ENCODE measurements at places on chromosomes 11 and 22.

DNA sequence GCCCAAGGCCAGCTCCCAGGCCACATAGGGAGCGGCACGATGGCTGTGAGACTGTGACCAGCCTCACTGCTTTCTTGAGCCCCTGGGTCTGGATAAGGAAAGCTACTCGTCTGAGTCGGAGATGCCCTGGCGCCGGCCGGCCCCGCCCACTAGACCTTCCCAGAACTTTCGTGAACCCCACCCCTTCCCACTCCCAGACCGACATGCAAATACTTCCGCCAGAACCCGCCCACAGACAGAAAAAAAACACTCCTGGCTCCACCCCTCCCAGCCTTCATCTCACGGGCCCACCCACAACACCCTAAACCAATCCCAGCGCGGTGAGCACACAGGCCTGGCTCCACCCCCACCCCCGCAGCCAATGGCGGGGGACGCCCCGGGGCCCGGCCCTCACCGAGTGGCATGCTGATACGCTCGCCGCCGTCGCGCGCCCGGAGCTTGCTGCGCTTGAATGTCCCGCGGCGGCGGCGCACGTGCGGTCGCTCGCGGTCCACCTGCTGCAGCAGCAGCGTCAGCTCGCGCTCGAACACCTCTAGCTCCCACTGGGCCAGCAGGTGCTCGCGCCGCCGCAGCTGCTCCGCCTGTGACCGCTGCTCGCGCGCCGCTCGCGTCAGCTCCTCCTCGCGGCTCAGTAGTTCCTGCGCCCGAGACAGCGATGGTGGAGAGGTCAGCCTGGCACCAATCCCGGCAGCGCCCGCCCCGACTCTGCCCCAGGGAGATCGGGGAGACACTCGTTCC lies 7.0 kb downstream of the MAP3K11 start:
- DNase-seq = peak; percentile 94

DNA sequence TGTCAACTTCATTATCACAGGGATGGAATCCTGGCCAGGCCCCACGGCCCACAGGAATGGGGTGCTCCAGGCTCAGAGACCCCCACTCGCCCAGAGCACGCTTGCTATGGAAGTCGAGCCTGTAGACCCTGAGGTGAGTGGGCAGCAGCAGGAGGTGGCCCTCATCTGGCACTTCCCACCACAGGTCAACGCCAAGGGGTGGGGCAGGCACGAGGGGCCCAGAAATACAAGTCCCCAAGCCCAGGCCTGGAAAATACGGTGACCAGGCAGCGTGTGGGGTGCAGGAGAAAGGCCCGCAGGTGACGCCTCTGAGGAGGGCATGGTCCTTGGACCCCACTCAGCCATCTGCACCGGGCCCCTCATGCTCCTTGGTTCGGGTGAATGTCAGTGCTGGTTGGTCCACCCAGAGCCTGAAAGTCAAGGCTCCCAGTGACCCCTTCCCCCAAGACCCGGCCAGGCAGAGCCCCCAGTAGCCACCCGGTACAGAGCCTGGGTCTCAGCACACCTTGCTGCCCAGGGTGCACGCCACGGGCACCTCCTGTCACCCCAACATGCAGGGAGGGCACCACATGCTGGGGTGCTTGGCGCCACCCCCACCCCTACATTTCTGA lies 2.4 kb downstream of the MOB2 start:
- no peak for DNase-seq

DNA sequence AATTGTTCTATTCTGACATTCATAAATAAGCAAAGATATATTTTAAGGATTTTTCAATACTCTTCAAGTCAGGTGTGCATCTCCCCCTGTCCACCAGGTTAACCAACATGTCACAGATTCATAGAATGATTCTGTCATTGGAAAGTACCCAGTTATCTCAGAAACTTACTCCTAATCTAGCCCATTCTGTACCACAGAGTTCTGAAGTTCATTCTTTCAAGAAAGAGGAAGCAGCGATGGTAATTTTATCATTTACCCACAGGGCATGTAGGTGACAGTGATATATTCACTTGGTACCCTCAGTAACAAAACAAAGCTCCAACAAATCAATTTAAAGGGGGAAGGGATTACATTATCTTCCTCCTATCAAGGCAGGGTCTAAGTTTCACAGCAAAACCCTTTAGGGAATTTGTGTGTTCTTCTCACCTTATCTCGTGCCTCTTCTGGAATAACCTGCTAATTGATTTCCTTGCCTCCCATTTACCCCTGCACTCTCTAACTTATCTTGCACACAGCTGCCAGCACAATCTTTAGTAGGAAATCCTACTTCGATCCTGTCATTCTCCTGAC lies 19.0 kb upstream of the MPPED2 start:
- DNase-seq = no peak

DNA sequence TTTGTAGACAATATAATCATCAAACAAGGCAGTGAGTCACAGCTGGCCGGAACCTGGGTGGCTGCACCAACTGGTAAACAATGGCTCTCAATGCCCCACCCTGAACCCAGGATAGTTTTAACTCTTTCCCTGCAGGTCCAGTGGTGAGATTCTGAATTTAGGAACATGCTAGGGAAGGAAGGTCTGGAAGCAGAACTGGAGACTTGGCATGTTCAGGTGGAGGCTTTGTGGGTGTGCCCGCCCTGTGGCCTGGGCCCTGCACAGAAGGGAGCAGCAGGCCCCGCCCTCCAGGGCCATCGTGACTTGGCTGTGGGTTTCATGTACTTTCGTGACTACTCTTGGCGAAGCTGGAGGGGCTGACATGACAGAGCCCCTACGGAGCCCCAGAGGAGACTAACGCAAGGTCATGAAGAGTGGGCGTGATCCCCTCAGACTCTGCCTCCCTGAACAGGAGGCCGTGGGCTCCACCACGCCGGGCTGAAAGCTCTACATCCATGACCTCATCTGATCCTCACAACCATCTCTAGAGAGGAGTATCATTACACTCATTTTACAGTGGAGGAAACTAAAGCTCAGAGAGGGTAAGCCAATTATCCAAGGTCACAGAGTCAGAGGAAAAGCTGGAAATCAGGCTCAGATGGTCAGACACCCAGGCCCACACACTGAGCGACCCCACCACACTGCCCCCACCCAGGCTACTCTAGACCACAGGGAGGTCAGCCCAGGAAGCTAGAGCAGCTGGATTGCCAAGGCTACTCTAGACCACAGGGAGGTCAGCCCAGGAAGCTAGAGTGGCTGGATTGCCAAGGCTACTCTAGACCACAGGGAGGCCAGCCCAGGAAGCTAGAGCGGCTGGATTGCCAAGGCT lies 27.3 kb downstream of the MAFF start:
- DNase-seq = no peak

DNA sequence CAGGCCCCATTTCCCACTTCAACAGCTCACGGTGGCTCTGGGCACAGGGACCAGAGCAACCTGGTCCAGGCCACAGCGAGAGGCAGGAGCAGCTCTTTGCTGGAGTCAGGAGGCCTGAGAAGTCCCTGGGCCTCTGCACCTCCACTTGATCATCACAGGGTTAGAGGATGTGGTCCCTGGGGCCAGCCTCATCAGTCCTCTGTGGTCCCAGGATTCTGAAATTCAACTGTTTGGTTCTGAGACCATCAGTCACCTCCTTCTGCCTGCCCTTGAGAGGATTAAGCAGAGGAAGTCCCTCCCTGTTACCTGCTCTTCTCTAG lies 24.9 kb upstream of the CBX7 start:
- DNase-seq = no peak

DNA sequence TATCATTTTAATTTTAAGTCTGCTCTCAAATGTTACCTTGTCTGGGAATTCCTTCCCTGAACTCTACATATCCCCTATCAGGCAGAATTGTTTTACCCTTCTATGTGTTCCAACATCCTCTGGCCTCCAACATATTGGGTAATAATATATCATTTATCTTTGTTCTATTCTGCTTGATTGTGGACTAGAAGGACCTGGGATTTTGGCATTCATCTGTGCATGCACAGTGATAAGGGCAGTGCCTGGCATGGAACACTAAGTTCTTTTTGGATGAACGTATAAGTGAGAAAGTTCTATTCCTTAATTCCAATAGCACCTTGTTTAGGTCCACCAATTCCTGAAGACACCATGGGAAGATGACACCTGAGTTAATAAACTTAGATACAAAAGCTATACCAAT lies 1.2 kb upstream of the MS4A2 start:
- DNase-seq = no peak

GRCh38 chr11:60924906-60925853 lies 920 bp downstream of the TMEM132A start:
- DNase-seq = no peak

GRCh38 chr11:47466701-47467250 lies 17.8 kb upstream of the RAPSN start:
- DNase-seq = no peak

DNA sequence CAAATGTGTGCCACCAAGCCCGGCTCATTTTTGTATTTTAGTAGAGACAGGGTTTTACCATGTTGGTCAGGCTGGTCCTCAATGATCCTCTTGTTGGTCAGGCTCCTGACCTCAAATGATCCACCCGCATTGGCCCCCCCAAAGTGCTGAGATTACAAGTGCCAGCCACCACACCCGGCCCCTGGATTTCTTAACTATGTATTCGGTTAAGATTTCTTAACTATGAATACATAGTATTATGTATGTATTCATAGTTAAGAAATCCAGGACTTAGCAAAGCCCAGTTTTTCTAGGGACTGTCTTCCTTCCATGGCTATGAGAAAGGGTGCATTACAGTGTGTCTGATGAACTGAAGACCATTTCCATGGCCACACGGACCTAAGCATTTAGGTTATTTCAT lies 1.7 kb downstream of the C11orf91 start:
- no peak for DNase-seq

GRCh38 chr22:47813661-47814060 lies 1051.2 kb downstream of the TBC1D22A start:
- no peak for DNase-seq

- no peak for DNase-seq
Measured at GRCh38 chr11:70247042-70247709, 23.3 kb upstream of the PPFIA1 start.

DNA sequence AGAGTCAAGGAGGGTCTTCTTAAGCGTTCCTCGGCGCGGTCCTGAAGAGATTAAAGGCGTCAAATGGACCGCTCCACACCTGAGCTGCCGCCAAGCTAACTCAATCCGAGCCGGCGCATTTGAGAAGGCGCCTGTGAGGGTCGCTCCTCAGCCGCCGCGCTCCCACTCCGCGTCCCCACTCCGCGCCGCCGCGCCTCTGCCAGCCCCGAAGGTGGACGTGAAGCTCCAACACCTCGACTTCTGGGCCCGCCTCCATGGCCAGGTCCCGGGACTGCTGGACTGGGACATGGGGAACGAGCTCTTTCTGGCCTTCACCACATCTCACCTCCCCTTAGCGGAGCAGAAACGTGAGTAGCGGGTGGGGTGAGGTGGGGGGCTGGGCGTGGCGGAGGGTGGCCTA lies at the start of gene FOXR1:
TSS of gene FOXR1 (plus strand) at position 116 of the 400 bp plus-strand sequence. CDS start at position 287, 171 bp downstream.
- DNase-seq = no peak

GRCh38 chr11:111766834-111767142 lies 599 bp upstream of the PPP2R1B start:
- DNase-seq = no peak

DNA sequence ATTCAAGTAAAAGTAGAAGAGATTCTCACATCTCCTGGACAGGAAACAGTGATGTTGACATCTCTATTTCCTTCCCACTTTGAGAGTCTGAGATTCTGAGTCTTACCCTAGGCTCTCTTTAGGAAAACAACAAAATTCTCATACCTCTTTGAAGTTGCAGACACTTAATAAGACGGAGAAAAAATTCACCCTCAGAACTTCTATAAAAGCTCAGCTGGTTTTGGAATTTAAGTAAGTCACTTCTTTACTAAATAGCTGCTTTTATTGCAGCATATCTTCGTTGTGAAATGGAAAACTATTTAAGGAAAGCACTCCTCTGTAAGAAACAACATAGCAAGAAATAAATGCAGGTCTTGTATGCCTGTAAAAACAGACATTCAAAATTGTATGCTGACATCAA lies 79.1 kb downstream of the MSANTD4 start:
- no peak for DNase-seq

GRCh38 chr11:91295591-91295990 lies 929.0 kb upstream of the FAT3 start:
- DNase-seq = no peak

DNA sequence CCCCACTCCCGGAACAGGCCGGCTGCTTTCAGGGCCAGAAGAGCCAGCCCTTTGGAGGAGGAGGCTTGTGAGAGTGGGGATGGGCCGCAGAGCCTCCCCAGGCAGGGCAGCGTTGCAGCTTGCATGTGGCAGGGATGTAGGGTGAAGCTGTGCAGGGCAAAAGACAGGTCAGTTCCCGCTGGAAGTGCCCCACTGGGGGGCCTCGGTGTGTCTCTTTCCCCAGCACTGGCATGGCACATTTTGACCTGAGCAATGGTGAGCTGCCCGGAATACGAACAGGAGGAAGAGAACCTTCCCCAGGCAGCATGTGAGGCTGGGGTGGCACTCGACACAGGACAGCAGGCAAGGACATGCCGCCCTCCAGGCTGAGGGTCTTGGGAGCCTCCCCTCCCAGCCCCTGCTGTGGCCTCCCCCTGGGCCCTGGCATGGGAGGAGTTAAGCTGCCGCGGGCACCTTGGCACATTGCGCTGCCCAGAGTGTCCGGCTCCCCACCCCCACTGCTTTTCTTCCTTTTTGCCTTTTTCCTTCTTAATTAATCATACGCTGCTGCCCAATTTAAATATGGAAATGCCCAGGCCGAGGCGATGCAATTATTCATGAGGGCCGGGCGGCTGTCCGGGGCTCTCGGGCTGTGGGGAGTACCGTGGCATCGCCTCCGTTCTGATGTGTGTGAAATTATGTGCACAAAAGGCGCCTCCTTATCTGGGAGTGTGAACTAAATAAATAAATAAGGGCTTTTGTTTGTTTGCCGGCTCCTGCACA lies 76.0 kb upstream of the WNT7B start:
- DNase-seq = no peak

All from iPS DF 6.9 (cell line).